ENCODE measurements at places on chromosomes 6 and 20.
A peak's percentile ranks its signal among the peaks of the same experiment; 100 is the strongest.

GRCh38 chr6:134738211-134738885 lies 211.6 kb downstream of the ALDH8A1 start:
- DNase-seq = no peak

- no peak for DNase-seq
Observed at GRCh38 chr6:152096863-152097496, 289.5 kb downstream of the ESR1 start.

DNA sequence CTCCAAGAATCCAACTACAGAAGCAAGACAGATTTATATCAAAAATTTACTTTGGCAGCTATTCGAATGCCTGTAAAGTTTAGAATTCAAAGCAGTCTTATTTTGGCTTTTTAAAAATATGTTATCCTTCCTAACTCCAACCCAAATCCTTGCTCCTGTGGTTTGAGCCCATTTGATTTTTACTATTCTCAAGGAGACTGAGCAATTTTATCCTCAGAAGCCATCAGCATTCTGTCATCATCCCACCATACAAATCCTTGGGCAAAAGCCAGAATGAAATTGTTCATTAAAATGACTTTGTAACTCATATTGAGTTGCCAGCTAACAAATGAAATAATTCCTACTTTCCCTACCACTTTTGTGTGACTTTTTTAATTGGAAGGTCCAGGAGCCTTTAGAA lies 392.8 kb downstream of the ADGRB3 start:
- no peak for DNase-seq

- DNase-seq = peak; percentile 45
Observed at GRCh38 chr6:73515204-73515655, 5.6 kb downstream of the EEF1A1 start.

DNA sequence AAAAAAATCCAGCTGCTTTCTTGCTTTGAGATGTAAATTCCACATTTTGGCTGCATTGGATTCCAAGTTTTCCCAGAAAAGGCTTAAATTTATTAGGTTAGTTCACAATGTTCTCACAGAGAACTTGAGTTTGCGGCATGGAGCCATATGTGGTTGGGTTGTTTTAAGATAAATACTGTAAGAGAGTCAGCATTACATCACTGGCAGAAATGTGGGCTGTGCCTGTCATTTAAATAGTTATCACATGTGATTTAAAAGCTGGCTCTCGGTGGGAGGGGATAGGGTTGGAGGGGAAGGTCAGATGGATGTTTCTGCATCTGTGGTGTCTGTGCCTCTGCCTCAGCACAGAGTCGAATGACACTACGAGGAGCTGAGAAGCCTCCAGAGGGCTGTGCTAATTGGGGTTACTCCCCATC lies 73.8 kb upstream of the SCP2D1 start:
- no peak for DNase-seq

DNA sequence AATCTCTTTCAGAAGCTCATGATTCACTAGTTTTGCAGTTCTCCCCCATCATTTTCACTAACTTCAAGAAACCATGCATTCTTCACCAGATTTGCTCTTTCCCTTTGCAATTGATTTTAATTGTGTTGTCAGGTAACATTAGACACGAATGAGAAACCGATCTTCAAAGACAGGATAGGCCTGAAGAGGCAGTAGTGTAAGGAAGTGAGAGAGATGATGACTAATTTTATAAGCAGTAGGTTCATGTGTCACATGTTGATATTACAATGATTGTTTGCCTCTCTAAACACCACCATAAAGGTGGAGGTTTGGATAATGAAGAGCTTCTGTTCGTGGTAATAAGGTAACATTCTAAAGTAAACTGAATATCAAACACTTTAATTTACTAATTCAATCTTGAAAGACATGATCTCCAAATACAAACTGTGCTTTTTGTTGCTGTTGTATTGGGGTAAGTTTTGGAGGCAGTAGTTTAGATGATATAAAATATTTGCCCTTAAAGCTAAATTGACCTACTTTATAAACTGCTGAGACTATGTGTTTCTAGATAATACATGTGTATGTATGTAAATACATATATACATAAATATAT lies 207.2 kb downstream of the PHACTR1 start:
- DNase-seq = no peak

DNA sequence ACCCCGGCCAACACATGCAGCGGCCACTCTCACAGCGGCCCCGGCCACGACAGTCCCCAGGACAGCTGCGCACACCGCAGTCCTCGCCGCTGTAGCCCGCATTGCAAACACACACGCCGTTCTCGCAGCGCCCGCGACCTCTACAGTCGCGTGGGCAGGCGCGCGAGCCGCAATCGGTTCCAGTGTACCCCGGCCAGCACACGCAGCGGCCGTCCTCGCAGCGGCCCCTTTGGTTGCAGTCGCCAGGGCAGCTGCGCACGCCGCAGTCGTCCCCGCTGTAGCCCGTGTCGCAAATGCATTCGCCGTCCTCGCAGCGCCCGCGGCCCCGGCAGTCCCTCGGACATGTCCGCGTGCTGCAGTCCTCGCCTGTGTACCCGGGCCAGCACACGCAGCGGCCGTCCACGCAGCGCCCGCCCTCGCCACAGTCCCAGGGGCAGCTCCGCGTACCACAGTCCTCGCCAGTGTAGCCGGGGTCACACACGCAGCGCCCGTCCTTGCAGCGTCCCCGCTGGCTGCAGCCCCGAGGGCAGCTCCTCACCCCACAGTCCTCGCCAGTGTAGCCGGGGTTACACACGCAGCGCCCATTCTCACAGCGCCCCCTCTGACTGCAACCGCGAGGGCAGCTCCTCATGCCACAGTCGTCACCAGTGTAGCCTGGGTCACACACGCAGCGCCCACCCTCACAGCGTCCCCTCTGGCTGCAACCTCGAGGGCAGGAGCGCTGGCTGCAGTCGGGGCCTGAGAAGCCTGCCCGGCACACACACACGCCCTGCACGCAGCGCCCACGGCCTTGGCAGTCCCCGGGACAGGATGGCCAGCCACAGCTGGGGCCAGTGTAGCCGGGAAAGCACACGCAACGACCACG lies 12.5 kb downstream of the TNXB start:
- no peak for DNase-seq

DNA sequence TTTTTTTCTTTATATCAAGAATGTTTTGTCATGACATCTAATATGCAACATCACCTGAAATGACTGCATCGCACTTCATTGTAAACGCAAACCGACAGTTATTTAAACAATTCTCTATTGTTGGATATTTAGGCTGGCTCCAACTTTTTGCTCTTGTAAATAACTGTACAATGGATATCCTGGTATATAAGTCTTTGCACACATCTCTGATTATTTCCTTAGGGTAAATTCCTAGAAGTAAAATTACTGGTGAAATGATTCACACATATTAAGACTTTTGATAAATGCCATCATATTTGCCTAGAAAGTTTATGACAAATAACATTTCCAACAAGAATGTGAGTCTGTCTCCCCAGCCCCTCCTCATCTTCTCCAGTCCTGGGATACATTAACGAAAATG lies 154.7 kb downstream of the TFAP2C start:
- DNase-seq = no peak

GRCh38 chr6:159130846-159131245 lies 38.4 kb upstream of the FNDC1 start:
- DNase-seq = no peak

DNA sequence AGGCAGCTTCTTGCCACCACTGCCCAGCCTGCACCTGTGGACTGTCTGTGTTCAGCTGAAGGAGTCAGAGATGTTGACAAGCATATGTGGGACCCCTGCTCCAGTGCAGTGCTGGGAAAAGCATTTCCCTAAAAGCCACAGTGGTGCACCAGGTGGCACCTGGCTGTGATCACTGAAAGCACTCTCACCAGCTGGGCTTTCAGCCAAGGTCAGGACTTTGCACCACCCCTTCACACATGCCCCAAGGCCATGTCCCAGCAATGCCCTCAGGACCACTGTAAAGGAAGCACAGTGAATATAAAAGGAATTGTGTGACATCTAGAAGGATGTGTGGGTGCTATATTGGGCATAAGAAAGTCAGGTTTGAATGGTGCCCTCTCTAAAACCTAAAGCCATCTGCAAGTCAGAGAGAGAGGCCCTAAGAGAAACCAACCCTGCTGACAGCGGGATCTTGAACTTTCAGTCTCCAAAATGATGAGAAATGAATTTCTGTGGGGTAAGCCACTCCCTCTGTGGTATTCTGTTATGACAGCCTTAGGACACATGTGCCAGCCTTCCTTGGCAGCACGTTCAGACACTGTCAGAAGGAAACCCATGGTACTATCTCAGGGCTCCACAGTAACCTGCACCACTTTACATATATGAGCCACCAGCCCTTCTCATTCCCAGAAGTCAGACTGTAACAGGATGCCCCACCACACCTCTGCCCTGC lies 30.7 kb downstream of the CBLN4 start:
- DNase-seq = no peak

DNA sequence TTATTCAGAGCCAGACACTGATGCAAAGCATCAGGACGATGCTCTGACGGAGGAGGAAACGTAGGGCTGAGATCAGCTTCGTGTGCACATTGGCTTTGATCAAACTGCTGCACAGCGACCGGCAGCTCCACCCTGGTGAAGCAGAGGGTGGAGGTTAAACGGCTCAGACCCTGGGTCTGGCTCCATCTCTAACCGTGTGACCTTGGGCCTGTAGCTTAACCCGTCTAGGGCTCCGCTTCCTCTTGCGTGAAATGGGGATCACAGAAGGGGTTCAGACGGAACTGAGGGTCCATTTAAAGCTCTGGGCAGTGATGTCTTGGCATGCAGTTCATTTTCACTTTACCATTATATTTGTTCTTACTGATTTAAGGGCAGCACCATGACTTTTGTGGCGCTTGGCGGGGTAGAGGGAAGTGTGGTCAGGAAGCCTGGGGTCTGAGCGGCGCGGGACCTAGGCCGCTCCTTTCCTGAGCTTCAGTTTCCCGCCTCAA lies 644 bp downstream of the RBL1 start:
- peak; percentile 65 for DNase-seq

DNA sequence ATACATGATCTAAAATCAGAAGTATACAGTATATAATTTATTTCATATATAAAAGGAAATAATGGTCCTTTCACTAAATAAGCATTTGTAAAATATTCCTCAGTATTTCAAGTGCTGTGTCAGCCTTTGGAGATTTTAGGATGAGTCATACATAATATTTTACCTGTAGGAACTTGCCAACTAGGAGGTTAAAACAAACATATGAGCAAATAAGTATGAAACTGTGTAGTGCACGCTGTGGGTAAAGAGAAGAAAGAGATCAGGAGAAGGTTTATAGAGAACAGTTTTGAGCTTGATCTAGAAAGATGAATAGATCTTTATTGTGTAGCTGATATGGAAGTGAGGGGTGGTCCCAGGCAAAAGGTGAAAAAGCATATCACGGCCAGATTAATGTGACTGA lies 169.9 kb upstream of the RNF217 start:
- DNase-seq = no peak

GRCh38 chr6:100378576-100378975 lies 86.1 kb downstream of the SIM1 start:
- no peak for DNase-seq

GRCh38 chr20:57930351-57930750 lies 220.5 kb upstream of the PMEPA1 start:
- DNase-seq = no peak

Data from CD4-positive, alpha-beta T cell treated with Interleukin-10 for 1 hour (primary cell).